ENCODE measurements at places on chromosomes 7 and 10.

DNA sequence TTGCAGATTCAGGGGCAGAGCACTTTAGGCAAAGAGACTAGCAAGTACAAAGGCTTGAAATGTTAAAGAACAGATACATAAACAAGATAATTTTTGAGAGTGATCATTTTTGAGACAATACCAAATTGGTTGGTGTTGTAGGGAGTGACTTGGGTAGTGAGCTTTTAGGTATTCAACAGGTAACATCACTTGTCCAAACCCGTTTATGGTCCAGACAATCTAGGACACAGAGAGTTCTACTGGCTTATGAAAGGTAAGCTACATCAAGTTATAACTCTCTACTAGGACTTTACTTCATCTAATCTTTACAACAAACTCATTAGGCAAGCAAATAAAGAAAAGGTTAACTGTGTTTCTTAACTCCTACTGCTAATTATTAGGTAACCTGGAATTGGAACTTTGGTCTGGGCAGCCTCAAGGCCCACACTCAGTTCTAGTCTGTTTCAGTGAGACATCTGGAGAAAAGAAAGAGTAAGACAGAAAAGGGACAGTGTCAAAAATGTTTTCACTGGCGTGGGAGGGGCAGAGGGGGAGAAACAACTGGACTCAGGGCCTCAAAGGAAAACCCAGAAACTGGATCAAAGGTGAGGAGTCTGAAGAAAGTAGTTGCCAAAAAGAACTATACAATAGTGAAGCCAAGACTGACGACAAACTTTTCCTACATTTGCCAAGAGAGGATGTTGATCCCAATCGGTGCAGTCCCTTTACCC is 39.2 kb downstream of the GNAT3 start:
- no peak for DNase-seq

- DNase-seq, result no peak
These were observed 12.3 kb upstream of the VIM start for GRCh38 chr10:17215782-17216122.

DNA sequence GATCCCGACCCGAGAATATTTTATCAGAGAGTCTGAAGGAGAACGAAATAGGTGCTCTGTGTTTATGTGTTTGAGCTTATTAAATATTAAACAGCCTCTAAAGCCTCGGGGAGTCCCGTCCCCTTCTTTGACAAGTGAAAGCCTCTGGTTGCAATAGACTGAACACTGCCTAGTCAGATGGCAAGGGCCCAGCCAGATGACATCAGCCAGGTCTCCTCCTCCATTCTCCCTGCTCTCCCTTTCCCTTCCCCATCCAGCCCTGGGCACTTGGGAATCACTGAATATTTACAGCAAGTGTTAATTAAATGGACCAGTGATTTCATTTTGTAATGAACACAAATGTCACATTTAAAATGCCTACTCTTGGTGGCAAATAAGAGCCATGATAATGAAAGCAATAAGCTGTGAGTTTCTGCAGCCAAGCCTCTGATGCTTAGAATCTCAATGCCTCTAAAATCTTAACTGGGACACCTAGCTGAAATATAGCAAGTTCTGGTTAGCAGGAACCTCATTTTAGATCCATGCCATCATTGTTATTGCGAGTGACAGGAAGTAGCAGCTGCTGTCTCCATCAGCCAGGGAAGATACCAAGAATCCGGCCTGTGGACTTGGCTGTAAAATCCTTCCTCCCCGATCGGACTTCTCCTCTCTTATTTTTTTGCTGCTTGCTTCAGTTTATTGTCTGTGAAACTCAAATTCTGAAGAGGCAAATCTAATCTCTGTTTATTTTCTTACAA is 202.1 kb downstream of the PRPF18 start:
- DNase-seq, result no peak

DNA sequence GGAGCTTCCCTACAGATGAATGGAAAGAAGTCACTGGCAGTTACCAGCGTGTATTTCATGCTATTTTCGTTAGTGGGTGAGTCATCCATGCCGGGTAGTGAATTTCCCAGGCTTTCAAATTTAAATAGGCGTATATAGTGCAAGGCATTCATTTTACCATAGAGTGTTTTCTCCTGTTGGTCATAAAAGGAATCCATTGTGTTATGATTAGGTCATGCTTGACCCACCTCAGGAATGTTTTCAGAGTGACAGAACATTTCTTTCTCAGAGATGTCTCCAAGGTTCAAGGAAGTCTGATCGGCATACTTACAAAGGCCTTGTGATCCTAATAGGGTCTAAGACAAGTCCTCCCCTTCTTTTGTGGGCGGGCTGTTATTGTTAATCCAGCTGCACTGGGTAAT is 110.7 kb downstream of the AKR1D1 start:
- DNase-seq, result no peak

DNA sequence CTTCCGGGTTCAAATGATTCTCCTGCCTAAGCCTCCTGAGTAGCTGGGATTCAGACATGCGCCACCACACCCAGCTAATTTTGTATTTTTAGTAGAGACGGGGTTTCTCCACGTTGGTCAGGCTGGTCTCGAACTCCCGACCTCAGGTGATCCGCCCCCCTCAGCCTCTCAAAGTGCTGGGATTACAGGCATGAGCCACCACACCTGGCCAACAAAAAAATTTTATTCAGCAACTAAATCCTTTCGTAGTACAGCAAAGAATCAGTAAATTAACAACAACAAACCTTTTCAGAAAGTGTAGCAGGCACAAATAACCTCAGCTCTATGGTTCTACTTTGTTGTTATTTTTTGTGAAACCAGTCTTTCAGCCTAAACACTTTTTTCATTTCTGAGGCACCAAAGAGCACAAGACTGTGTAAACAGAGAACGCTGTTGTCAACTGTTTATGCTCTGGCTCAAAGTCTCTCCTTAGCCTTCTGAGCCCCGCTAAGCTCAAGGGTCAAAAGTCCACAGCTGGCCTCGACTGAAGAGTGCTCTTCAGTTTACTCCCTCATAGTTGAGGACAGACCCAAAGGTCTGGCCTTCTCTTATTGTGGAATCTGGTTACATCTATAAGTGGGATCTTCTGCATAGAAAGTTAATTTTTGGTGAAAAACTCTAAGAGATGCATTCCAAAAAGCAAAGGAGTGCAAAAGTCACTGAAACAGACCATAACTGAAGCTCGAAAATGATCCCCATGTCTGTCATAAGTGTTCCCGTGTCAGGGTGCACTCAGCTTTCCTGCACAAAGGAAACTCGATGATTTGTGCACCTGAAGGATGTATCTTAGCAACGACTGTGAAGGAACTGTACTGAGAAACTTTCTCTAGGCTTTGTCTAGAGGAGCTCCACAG is 24.6 kb upstream of the DDX50 start:
- no peak for DNase-seq

DNA sequence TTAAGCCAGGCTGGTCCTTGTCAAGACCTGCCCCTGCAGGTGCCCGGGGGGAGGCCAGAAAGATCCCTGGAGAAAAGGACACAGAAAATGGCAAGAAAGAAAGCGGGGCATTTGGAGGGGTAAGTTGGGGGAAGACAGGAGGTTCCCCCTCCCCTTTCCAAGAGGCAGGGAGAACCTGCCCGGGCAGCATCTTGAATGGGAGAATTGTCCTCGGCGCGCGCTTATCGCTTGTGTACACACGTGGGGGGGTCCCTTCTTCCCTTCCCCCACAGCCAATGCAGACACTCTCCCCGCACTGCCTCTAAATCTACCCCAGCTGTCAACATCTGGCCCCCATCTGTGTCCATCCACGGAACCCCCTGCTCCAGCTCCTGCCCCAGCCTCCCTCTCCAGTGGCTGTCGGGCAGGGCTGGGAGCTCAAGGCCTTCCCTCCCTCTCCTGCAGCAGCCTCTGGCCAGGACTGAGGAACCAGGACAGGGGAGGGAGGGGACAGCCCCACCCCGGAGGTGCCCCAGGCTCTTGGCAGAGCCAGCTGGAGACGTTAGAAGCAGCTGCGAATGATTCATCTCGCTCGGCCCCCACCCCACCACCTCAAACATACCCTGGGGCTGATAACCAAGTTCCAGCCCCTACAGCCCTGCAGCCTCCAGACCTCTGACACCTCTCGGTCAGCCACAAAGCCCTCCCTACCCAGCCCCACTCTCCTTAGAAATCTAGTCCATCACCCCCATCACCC is 25.3 kb downstream of the EPHB4 start:
- DNase-seq, result no peak

GRCh38 chr10:104638861-104639589 is 2.1 kb upstream of the SORCS3 start:
- no peak for DNase-seq

DNA sequence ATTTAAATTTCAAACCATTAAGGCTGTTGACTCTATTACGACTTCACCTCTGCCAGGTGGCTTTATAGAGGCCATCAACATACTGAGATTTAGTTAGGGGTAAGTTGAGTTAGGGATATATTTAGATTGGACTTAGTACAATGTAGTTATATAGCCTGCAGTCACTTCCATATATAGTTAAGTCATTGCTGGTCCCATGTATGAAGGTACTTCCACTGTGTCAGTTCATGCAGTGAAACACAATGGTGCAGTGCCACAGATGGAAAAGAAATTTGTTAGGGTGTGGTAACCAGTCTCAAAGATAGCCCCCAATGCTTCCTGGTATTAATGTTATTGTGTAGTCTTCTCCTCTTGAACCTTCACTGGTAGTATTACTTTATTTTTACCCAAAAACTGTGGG is 12.6 kb upstream of the TSPAN13 start:
- no peak for DNase-seq

All from memory B cell (primary cell).